CD4-positive, alpha-beta memory T cell (primary cell): ENCODE measurements at places on chromosomes 12 and 14. TPM values are rescaled to one million over a fixed set of nuclear protein-coding genes. Genes with fewer than 3 reads are reported as not detected.

DNA sequence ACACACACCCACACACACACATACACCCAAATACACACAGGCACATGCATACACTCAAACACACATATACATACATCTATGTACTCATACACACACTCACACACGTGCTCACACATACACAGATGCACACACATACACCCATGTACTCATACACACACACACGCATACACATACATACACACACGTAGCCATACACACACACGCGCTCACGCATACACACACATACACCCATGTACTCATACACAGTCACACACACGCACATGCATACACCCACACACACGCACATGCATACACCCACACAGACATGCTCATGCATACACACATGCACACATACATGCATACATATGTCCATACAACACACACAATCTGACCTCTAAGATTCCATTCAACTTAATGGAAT lies 87.7 kb upstream of the ANO2 start:
- H3K27ac ChIP-seq, result no peak overlapping the region
- no peaks in the 10 kb centered on the region for H3K36me3 ChIP-seq
- no peaks in the 10 kb centered on the region for H3K27me3 ChIP-seq
- no peak for DNase-seq
- H3K4me3 ChIP-seq, result no peak overlapping the region
- no peaks in the 10 kb centered on the region for H3K4me1 ChIP-seq

DNA sequence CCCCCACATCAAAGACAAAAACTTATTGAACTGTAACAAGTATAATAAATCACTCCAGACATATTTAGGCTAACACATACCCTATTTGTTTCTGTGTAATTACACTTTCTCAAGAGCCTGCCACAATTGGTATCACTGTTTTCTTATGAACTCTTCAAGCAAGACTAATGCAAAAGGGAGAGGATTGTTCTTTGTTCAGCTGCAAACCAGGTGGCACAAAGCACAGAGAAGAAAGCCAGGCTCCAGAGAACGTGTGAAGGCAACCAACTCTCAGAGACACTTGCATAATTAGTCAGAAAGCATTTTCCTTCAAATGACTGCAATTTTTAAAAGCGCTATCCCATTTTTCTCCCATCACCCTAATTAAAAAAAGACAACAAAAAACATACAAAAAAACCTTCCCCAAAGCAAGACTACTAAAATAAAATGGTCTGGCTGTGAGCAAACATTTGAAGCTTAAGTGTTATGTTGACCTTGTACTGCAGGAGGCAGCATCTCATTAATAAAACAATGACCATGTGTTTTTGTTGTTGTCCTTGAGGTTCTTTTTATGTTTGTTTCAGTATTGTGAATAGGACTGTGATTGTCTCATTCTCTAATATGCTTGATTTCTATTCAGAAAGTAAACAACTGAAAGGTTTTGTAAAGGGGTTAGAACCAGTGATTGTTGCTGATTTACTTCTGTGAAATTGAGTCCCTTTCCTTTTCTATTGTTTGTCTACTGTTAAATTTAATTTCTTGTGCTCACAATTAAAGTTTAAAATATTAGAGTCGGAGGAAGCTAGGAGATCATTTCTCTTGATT lies 452.7 kb upstream of the PDE3A start:
- DNase-seq, result no peak
- H3K27ac ChIP-seq, result no peak overlapping the region
- no peaks in the 10 kb centered on the region for H3K27me3 ChIP-seq
- H3K4me1 ChIP-seq, result no peaks in the 10 kb centered on the region
- H3K36me3 ChIP-seq, result no peaks in the 10 kb centered on the region
- no peak overlapping the region for H3K4me3 ChIP-seq

DNA sequence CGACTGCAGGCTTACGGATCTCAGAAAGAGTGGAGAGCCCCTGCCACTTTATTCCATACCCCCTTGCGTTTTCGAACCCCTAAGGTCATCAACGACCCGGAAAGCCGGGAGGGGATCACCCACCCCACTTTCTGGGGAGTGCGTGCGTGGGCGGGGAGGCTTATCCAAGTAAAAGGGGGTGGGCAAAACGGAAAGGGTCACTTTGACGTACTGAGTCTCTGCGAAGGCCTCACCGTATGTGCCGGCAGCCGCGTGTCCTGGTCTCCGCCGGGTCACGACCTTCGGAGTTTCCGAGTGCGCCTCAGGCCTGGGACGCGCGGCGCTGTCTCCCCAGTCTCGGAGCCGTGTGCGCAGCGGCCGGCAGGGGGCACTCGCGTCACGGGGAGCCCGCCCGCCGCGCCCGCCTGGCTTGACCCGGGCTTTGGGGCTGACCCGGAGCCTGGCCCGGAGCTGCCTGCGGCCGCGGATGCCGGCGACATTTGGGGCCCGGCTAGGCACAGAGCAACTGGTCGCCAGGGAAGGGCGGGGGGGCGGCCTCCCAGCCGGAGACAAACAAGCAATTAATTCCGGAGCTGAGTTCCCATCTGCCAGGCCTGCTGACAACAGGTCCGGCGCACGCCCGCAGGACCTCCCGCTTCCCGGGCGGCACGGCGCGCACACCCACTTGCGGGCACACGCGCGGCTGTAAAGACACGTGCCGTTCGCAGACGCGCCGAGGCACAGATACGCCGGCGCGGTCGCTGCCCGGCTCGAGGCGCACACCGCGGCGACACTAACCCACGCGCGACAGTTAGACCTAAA lies 890 bp upstream of the KIF26A start:
- peaks cover 15% of the 10 kb centered on the region for H3K4me1 ChIP-seq
- H3K27me3 ChIP-seq, result peaks cover 13% of the 10 kb centered on the region
- no peak overlapping the region for H3K27ac ChIP-seq
- H3K4me3 ChIP-seq, result no peak overlapping the region
- H3K36me3 ChIP-seq, result no peaks in the 10 kb centered on the region

- no peaks in the 10 kb centered on the region for H3K4me1 ChIP-seq
- no peak for DNase-seq
- H3K27ac ChIP-seq, result no peak overlapping the region
- H3K36me3 ChIP-seq, result no peaks in the 10 kb centered on the region
- no peaks in the 10 kb centered on the region for H3K27me3 ChIP-seq
- H3K4me3 ChIP-seq, result no peak overlapping the region
Measured at GRCh38 chr14:53286301-53286700, 133.2 kb upstream of the DDHD1 start.

DNA sequence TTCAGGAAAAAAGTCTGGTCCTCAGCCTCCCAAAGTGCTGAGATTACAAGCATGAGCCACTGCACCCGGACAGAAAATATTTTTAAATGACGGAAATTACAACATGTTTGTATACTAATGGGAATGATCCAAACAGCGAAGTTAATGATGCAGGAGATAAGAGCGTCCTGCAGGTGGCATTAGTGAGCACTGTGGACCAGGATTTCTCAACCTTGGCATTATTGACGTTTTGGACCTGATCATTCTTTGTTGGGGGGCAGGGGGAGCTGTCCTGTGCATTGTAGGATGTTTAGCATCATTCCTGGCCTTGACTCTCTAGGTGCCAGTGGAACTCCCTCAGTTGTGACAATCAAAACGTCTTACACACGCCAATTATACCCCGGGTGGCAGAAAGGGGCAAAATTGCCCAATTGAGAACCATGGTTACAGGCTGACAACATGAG lies 34.1 kb downstream of the SCFD1 start:
- no peaks in the 10 kb centered on the region for H3K27me3 ChIP-seq
- peak; percentile 27 for DNase-seq
- no peak overlapping the region for H3K4me3 ChIP-seq
- no peak overlapping the region for H3K27ac ChIP-seq
- H3K36me3 ChIP-seq, result peaks cover 26% of the 10 kb centered on the region

GRCh38 chr12:26114720-26115401 lies 10.0 kb downstream of the BHLHE41 start:
- no peaks in the 10 kb centered on the region for H3K36me3 ChIP-seq
- peaks cover 14% of the 10 kb centered on the region for H3K4me1 ChIP-seq
- H3K27ac ChIP-seq, result no peak overlapping the region
- no peak overlapping the region for H3K4me3 ChIP-seq
- DNase-seq, result no peak

DNA sequence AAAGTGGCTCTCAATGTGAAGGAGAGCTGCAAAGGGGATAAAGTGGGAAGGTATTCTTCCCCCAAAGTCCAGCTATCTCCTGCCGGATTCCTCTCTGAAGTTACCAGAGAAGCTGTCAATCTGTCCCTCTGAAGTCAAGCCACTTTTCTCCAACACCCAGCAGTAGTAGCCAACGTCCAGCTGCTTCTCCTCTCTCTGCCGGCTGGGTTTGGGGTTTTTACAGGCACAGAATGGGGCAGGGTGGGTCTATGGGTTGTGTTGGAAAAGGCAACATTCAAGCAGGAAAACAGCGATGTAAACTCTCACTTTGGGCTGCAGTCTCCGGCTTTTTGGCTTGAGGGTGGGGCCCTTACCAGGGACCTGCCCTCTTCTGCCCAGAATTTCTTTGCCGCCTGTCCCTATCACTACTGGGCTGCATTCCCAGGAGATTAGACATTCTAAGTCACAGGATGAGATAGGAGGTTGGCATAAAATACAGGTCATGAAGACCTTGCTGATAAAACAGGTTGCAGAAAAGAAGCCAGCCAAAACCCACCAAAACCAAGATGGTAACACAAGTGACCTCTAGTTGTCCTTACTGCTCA lies 16.3 kb downstream of the CAPZA3 start:
- H3K27me3 ChIP-seq, result no peaks in the 10 kb centered on the region
- no peaks in the 10 kb centered on the region for H3K36me3 ChIP-seq
- no peaks in the 10 kb centered on the region for H3K4me1 ChIP-seq
- no peak overlapping the region for H3K4me3 ChIP-seq

DNA sequence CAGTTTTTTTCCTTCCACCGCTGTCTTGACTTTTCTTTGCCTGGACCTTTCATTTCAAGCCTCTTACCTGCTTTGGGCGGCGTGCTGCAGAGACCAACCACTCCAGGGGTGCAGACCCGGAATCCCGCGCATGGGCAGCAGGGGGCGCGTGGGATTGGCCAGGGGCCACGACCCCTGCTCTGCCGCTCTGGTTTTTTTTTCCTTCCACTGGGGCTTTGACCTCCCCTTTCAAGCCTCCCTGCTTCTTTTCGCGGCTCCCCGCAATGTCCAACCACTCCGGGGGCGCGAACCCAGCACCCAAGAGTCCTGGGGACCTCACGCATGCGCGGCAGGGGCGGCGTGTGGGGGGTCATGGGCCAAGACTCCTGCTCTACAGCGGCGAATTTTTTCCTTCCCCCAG lies 325.1 kb downstream of the ALG10 start:
- no peak overlapping the region for H3K27ac ChIP-seq
- H3K27me3 ChIP-seq, result no peaks in the 10 kb centered on the region
- no peak overlapping the region for H3K4me3 ChIP-seq
- no peaks in the 10 kb centered on the region for H3K4me1 ChIP-seq
- no peaks in the 10 kb centered on the region for H3K36me3 ChIP-seq
- no peak for DNase-seq

GRCh38 chr12:5485454-5485853 lies 53.5 kb downstream of the NTF3 start:
- H3K4me1 ChIP-seq, result no peaks in the 10 kb centered on the region
- H3K36me3 ChIP-seq, result no peaks in the 10 kb centered on the region
- no peaks in the 10 kb centered on the region for H3K27me3 ChIP-seq
- H3K4me3 ChIP-seq, result no peak overlapping the region
- DNase-seq, result no peak

GRCh38 chr12:11565752-11566151 lies 83.7 kb upstream of the ETV6 start:
- no peaks in the 10 kb centered on the region for H3K4me1 ChIP-seq
- no peak overlapping the region for H3K27ac ChIP-seq
- H3K4me3 ChIP-seq, result no peak overlapping the region
- no peaks in the 10 kb centered on the region for H3K27me3 ChIP-seq

DNA sequence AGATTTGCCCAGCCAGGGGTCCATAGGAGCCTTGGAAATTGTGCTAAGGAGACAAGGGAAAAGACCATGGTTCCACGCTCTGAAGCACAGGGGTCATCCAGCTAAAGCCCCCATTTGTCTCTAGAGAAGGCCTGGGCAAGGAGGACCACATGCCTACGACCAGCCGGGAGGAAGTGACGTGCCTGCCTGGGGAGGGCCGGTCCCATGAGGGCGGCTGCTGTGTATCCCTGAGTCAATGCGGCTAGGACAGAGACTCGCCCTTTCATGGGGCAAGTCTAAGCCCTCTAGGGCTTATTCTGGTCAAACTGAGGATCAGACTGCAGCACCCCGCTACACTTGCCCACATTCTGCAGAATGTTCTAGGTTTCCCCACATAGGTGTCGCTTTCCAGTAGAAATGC lies 20.6 kb upstream of the RIN3 start:
- H3K27me3 ChIP-seq, result no peaks in the 10 kb centered on the region
- no peak overlapping the region for H3K4me3 ChIP-seq
- H3K4me1 ChIP-seq, result no peaks in the 10 kb centered on the region
- DNase-seq, result no peak
- no peak overlapping the region for H3K27ac ChIP-seq

GRCh38 chr14:66959437-66960050 lies 229.7 kb upstream of the GARIN2 start:
- H3K4me1 ChIP-seq, result no peaks in the 10 kb centered on the region
- H3K36me3 ChIP-seq, result no peaks in the 10 kb centered on the region
- no peak overlapping the region for H3K27ac ChIP-seq

DNA sequence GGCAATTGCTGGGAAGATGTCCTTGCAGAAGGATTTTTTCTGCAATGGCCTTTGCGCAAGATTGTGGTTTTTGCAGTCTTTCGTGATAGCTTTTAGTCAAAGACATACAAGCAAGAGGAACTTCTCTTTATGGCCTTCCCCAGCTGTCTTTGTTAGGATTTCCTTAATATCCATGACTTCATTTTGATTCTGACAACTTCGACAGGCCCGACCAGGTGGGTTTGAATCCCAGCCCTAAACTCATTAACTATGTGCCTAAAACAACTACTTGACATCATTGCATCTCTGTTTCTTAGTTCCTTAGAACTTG lies 13.3 kb upstream of the VRK1 start:
- no peak overlapping the region for H3K27ac ChIP-seq
- no peak overlapping the region for H3K4me3 ChIP-seq
- no peaks in the 10 kb centered on the region for H3K36me3 ChIP-seq

GRCh38 chr12:68221497-68221896 lies 4.1 kb downstream of the IL26 start:
- H3K27me3 ChIP-seq, result no peaks in the 10 kb centered on the region
- DNase-seq, result no peak
- peaks cover 7% of the 10 kb centered on the region for H3K4me1 ChIP-seq

GRCh38 chr14:39203659-39204606 lies 28.9 kb downstream of the PNN start:
- no peak overlapping the region for H3K27ac ChIP-seq
- H3K36me3 ChIP-seq, result no peaks in the 10 kb centered on the region
- H3K4me3 ChIP-seq, result no peak overlapping the region
- H3K27me3 ChIP-seq, result no peaks in the 10 kb centered on the region
- no peaks in the 10 kb centered on the region for H3K4me1 ChIP-seq

The SYCP3 gene
- 0.23 TPM for total RNA-seq

The BRF1 gene
- total RNA-seq, result 56.0 TPM

The FSCB gene
- total RNA-seq, result not detected

The OR10G3 gene
- not detected for total RNA-seq
